ENCODE measurements at places on chromosomes 3 and 15.

DNA sequence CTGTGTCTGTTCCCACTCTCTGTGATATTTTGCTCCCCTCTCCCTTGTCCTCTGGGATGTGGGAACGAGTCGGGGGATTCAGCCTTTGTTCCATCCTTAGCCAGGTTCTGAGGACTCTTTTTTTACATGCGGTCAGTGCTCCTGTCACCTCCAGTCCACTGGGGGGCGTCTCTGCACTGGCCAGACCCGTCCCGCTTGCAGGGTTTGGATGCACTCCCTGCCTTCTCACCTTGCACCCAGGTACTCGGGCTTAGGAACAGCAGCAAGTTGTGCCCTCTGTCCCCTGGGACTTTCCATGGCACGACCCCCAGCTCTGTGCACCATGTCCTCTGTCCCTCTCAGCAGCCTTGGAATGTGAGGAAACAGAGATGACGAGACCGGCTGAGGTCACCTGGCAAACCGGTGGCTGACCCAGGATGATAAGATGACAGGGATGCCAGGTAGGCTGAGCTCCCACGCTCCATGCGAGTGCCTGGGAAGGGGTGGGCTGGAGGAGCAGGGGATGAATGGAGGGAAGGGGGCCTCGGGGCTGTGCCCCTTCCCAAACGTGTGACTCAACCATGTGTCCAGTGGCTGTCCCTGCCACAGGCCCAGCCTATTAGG lies 27.3 kb upstream of the FGD5 start:
- peak; percentile 12 for DNase-seq

- no peak for DNase-seq
Observed at GRCh38 chr15:48063411-48063985, 57.3 kb upstream of the SLC24A5 start.

DNA sequence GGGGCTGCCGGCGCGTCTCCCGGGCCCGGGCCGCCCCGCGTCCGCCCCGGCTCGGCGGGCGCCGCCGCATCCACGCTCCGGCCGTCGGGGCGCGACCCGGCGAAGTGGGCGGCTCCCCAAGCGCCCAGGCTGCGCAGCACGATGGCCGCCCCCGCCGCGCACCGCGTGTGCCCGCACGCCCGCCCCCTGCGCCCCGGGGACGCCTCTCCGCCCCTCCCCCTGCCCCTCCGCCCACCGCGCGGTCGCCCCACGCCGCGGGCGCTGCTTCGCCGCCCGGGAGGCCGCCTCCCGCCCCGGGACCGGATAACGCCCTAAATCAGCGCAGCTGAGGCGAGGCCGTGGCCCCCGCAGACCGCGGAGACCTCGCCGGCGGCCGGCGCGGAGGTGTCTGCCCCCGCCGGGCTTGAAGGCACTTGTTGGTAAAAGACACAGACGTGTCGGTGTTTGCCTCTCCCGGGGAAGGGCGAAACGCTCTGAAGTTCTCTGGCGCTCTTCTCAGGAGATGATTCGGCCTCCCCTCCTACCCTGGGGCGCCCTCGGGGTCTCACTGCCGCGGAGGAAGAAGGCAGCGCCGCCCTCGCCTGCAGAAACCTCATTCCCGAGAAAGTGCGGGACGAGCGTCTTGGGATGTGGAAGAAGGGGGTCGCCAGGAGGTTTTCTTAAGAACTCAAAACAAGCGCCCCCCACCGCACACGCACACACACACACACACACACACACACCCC lies at the start of gene BNC1:
Gene BNC1 (minus strand): TSS at position 106 of the 725 bp plus-strand sequence. CDS start 36 bp downstream, at position 70.
- no peak for DNase-seq

DNA sequence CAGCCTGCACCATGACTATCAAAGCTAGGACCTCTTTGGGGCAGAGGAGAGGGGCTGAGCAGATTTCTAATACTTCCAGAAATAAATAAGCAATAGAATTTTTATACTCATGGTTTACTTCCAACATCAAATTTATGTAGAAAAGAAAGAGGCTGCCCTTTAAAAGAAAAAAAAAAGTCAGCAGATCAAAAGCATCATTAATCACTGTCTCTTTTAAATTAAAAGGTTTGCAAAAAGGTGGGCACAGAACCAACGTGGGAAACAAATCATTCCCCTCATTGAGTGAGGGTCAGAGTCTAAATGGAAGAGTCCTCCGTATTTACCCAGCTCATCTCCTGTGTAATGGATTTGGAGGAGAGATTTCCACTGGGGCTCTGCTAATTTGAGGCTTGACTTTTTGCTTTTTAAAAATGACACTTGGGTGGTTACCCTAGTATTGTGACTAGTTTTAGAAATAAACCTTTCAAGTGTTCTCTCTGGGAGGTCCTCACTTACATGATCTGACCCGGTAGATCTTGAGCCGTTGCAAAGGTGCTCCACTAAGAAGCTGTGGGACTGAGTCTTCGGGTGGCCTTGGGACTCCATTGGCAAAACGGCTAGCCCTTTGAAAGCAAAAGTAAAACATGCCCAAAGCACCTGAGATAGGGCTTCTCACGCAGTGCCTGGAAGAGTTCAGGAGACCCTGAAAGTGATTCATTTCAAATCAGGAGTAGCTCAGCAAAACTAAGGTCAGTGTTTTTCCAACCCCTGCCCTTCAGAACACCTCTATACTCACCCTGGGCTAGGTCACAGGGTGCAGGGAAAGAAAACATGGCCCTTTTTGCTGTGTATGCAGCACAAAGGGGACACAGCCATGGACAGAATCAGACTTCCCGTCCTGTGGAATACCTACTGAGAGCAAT lies 320.9 kb downstream of the FOXP1 start:
- no peak for DNase-seq

- no peak for DNase-seq
Observed at GRCh38 chr15:85062560-85062959, 80.9 kb downstream of the PDE8A start.

DNA sequence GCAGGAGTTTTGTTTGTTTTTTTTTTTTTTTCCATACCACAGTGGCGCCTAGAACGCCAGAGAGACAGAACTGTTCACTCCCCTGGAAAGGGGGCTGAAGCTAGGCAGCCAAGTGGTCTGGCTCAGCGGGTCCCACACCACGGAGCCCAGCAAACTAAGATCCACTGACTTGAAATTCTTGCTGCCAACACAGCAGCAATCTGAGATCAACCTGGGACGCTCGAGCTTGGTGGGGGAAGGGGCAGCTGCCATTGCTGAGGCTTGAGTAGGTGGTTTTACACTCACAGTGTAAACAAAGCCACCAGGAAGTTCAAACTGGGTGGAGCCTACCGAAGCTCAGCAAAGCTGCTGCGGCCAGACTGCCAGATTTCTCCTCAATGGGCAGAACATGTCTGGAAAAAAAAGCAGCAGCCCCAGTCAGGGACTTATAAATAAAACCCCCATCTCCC lies 29.8 kb downstream of the SPICE1 start:
- no peak for DNase-seq

DNA sequence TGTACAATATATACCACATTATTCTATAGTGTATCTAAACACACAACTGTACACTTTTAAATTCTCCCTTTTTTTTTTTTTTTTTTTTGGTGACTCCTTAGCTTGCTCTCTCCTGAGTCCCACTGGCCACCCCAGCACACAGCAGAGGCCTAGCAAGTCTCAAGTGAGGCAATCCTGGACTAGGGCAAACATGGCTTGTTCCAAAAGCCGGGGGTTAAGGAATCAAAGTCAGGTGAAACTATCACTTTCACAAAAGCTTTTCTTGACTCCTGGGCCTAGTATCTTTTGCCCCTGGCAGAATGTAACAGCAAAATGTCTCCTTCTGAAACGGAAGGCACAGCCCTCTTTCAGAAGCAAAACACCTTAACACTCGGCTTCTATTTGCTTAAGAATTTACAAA lies 5.8 kb downstream of the EOMES start:
- no peak for DNase-seq

- DNase-seq = no peak
Observed at GRCh38 chr3:39184081-39184967, 8.1 kb downstream of the XIRP1 start.

- no peak for DNase-seq
Observed at GRCh38 chr15:65326117-65326526, 21.6 kb downstream of the RNU5B-1 start.

GRCh38 chr3:171168086-171168485 lies 141.6 kb upstream of the SLC2A2 start:
- DNase-seq = peak; percentile 22

GRCh38 chr3:76527773-76528172 lies 512.1 kb upstream of the ROBO2 start:
- DNase-seq = no peak

- peak; percentile 91 for DNase-seq
Observed at GRCh38 chr15:101267320-101268104, 9.8 kb downstream of the SELENOS start.

DNA sequence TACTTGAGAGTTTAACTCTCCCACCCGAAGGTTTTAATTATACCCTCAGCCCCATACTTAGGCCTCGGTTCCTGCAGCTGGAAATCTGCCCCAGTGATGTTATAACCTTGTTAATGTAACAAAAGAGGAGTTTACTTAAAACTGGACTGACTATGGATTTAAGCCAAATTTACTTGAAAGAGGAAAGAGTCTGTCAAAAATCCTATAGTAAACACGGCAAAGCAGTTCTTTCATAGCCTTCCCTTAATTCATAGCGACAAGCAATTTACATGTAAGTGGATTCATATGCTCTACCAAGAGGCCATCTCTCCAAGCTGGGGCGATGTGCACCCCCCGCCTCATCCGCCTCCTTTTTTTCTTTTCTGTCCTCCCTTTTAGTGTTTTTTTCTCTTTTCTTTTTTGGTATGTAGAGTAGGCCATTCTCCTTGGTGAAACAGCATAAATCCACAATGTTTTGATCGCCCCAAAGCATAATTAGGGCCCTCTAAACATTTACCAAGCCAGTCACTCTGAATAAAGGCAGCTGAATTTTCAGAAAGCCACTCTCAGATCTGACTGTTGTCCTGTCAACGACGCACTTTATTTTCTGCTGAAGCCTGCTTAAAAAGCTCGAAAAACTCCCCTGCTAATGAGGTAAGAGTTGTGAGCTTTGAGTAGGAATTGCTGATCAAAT lies 373.1 kb upstream of the WNT5A start:
- peak; percentile 35 for DNase-seq

GRCh38 chr3:198080521-198081384 lies 120.7 kb downstream of the LMLN start:
- DNase-seq = peak; percentile 56

DNA sequence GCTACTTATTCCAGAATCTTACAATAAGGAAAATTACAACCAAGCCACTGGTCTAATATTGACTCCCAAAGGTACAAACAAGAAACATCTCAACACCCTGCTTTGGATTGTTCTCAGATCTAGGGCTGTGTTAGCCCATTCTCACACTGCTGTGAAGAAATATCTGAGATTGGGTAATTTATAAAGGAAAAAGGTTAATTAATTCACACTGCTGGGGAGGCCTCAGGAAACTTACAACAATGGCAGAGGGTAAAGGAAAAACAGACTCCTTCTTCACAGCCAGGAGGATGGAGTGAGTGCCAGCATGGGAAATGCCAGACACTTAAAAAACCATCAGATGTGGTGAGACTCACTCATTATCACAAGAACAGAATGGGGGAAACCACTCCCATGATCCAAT lies 208.3 kb downstream of the ULK4 start:
- DNase-seq = no peak

DNA sequence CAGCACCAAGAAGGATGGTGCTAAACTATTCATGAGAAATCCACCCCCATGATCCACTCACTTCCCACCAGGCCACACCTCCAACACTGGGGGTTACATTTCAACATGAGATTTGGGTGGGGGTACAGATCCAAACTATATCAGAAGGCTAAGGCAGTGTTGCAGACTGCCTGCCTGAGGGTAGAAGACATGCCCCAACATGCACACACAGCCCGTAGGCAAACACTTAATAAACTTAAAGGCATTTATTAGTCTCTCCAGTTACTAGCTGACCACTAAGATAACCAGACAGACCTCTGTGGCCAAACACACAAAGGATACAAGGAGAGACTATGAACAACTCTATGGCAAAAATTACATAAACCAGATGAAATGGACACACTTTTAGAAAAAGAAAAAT lies 10.2 kb downstream of the FAM162A start:
- peak; percentile 4 for DNase-seq

GRCh38 chr3:176009256-176009655 lies 1150.1 kb downstream of the NAALADL2 start:
- DNase-seq = no peak

- DNase-seq = no peak
Observed at GRCh38 chr3:59290358-59290757, 240.5 kb upstream of the CFAP20DC start.

GRCh38 chr3:186208296-186208989 lies 99.6 kb upstream of the ETV5 start:
- DNase-seq = no peak

DNA sequence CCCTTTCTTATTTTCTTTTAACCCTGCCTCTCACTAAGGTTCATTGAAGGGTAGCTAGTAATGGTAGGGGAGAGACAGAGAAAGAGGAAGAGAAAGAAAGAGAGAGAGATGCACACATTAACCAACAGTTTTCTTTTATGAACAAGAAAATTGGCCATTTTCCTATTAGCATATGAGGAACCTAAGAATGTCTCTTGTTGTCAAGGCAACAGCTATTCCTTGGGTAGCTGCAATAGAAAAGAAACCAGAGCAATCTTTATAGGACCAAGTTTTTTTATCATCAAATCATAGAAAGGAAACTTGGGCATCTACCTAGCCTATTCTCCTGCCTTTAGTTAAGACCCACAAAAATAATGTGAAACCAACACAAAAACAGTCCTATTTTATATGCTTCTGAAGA lies 15.0 kb upstream of the CCDC39 start:
- DNase-seq = no peak

DNA sequence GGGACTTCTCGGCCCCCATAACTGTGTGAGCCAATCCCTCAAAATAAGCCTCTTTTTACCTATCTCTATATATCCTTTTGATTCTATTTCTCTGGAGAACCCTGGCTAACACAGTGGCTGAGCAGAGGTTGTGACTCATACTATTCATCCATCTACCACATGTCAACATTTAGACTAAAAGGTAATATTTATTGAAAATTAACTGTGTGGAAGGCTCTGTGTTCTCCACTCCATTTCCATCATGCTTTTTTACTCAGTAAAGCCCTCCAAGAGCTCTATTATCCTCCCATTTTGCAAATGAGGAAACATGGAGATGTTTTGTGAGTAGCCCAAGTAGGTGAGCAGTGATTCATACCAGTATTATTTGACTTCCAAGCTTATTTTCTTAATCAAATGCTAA lies 217.9 kb upstream of the DCBLD2 start:
- DNase-seq = peak; percentile 36
